Testis (tissue), 5 donors: ENCODE measurements at places on chromosomes 16 and 17. TPM values are rescaled to one million over a fixed set of nuclear protein-coding genes. Genes with fewer than 3 reads are reported as not detected.

The YBX2 gene
- 549 TPM for total RNA-seq

The PYDC1 gene
- total RNA-seq: not detected

The MYO15A gene
- total RNA-seq: 18.6 TPM

GRCh38 chr16:18013863-18014262, 322.7 kb downstream of the NPIPA8 start:
- no peak for DNase-seq

- no peak for DNase-seq
Measured at GRCh38 chr16:49013727-49014080, 267.9 kb downstream of the CBLN1 start.

- no peak for DNase-seq
Measured at GRCh38 chr16:6498858-6499257, 833.8 kb upstream of the RBFOX1 start.

DNA sequence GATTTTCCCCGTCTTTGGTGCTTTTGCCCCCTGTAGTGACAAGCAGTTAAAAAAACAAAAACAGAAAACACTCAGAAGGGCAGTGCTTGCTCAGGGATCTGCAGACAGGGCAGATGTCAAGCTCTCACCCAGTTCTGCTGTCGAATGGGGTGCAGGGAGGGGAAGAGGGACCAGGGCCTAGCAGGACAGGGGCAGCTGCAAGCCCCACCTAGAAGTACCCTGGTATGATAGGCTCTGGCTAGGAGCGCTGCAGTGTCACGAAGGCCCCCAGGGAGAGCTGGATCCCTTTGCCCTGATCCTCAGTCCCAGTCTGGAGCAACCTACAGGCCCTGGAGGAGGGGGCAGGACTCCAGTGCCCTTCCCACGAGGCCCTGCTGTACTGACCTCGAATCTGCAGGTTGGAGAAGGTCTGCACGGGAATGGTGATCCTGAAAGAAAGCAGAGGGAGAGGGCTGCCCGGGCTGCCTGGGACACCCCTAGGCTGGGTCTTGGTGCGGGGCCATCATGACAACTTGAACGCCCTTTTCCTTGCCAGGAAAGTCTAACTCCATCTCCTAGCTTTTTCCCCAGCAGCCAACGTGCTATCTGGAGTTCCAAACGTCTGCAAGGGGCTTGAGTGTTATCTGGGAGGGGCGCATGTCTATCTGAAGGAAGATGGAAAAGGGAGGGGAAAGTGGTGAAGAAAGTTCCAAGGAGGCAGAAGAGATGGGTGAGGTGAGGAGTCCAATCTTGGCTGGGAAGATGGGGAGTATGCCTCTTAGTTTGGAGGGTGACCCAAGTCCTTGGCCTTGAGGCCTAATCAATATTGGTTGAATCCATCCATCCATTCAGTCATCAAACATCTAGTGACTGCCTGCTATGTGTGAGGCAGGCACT, 4.8 kb downstream of the GFAP start:
- DNase-seq: no peak

GRCh38 chr16:28290859-28291254, 1.5 kb upstream of the SBK1 start:
- no peak for DNase-seq

DNA sequence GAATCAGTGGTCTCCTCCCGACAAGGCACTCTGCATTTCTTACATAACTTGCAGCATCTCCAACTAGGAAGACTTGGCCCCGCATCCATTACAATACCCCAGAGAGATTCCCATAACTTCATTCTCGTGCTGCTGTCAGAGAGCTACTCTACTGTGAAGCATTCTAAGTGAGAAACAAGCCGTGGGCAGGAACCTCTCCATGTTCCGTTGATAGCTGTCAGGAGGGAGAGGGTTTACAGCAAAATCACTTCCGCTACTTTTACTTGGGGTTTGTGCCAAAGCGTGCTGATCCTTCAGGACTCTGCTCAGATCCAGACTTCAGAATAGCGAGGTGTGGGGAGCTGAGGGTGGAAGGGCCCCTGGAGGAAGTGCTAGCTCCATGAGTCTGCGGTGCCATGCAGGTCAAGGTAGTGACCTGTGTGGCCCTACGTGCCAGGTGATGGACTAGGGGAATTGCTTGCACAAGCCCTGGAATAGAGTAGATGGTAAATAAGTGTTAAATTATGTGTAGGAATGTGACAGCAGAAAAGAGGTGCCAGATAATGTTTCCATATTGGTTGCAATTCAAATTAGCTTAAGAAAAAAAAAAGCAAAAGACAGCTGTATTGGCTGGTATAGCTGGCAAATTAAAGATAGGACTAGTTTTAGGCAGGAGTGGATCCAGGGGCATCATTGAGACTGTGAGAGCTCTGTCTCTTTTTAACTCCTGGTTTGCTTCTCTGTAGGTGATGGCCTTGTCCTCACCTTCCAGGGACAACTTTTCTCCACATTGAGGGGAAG, 358.5 kb upstream of the ERCC4 start:
- no peak for DNase-seq

GRCh38 chr16:77191259-77191969, 424 bp downstream of the MON1B start:
- DNase-seq: no peak

DNA sequence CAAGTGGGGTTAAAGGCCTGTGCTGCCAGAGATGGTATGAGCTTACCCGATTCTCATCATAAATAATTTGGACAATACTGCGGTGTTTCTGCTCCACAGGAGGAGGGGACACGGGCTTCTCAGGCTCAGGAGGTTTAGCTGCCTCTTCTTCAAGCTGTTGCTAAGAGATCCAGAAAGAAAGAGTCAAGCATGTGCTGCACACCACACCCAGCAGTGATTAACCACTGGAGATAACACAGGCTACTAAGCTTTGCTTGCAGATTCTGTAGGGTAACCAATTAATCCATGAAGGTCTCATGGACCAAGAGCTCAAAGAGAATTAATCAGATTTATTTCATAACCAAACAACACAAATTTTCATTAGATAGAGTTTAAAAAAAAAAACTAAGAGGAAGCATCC, 56.6 kb downstream of the NCOR1 start:
- DNase-seq: no peak

DNA sequence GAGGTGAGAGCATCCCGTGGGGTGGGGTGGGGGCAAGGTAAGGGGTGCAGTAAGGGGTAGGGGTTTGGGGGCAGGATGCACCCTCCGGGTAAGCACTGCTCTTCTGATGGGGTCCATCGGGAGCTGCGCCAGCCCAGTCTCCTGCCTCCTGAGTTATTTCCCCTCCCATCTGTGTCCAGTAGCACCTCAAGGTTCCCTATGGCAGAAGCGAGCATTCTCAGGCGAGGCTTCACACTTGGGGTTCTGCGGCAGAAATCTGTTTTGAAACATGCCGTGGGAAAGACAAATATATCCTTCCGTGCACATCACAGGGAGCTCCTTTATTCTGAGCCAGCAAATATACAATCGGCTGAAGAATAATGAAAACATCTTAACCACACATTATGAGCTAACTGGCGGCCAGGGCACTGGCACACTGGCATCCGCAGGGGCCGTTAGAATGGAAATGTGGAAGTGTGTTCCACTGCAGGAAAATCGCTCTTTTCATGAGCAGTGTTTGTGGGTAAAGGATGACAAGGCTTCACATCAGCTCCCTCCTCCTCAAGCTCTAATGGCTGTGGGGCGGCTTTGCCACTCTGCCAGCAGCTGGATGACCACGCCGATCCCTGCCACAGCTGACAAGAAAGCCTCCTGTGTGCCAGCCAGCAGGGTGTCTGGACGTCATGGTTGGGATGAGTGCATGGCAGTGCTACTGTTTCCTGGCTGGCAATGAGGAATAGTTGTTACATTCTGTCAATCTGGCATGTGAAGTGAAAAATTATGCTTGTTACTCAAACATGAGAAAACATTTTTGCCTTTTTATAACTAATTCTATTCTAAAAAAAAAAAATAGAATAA, 20.0 kb downstream of the MTHFSD start:
- no peak for DNase-seq

DNA sequence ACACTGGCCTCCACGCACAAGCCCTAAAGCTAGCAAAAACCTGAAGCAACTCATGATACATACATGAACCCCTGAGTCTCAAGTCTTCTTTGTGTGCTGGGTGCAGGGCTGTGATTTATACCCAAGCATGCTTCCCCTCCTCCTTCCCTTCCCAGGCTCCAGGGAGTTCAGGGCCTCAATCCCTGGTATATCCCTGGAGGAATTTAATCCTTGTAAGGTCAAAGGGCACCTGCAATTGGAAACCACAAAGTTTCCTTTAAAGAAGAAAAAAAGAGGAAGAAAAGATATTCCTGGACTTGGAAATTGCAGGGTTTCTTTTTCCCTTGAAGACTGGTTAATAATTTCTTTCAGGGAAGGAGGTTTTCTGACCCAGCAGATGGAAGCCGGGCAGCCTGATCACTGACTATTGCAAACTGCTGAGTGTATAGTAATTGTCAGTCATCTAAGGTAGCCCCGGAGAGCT, 182.3 kb downstream of the AATF start:
- no peak for DNase-seq

GRCh38 chr16:79597277-79598062, 3.1 kb downstream of the MAF start:
- DNase-seq: no peak

DNA sequence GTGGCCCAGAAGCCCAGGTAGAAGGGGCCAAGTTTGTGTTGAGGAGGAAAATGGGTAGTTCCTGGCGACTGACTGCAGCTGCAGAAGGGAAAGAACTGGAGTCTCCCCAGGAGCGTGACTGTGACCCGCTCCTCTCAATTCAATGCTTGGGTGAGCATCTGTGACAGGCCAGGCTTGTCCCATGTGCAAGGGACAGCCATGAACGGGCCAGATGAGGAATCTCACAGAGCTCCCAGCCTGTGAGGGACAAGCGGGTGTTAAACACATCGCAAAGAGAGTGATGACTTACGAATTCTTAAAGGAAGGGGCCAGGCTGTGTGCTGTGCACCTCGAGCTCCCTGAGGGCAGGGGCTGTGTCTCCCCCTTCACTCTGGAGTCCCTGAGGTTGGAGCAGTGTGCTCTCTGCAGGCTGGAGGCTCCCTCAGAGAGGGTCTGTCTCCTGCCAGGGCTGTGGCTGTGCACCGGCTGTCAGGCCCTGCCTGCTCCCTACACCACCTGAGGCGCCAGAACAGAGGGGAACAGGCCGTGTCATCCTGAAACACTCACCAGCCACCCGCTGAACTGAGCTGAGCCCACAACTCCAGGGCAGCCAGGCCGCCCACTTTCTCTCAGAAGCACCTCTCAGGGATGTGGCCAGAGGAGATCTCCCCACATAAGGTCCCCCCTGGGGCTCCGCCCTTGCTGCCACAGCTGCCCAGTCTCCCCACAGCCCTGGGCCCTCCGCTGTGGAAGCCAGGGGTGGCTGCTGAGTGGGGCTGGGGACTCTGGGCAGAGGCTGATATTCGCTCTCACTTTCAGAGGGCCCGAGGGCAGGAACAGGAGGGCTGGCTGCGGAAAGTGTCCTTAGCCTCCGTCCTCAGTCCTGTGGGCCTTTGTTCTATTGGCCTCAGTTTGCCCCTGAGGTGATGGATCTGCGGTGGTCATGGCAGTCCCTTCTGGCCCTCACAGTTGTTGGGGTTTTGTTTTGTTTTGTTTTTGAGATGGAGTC, 25.7 kb upstream of the NXPH3 start:
- no peak for DNase-seq

GRCh38 chr17:40309949-40310510, 1.1 kb downstream of the RARA start:
- peak; percentile 39 for DNase-seq
